ENCODE measurements at places on chromosomes 2 and 18.

GRCh38 chr18:71388148-71388547, 1099.3 kb downstream of the SOCS6 start:
- no peak for DNase-seq

GRCh38 chr2:237736783-237737182, 61.8 kb upstream of the RBM44 start:
- DNase-seq, result no peak

DNA sequence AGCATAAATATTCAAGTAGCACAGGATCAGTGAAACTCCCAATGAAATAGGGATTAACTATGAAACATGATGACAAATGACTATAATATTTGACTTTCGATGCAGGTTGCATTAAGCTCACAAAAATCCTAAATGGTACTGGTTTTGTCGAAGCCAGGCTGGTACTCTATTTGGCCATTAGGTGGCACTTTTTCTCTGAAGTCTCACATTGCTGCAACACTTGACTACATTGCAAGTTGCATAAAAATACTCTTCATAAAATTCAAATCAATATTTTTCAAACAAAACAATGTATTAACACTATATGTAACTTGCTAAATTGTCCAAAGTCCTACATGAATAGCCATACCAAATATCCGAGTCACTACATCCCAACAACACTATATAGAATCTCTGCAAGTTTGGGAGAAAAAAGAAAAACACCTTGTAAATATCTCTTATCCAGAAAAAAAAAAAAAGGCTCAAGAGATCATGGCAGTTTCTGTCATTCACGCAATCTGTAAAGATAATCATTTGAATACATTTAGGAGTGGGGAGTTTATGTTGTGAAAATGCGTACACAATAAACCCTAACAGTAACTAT, 9.5 kb downstream of the RTTN start:
- DNase-seq, result peak; percentile 47

DNA sequence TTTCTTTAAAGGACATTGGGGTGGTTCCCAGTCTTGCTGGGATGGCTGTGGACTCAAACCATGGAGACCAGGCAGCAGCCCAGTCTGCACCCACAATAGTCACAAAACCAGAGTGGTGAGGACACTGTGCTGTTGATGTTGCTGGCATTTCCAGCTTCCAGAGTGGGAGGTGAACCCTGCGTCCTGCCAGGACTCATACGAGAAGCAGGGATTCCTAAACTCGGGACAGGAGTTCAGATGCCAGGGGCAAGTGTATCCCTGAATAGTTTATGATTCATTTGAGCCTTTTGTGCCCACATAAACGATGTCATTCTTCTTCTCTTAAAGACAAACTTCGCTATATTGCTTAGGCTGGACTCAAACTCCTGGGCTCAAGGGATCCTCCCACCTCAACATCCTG, 62.8 kb downstream of the TCF7L1 start:
- no peak for DNase-seq

DNA sequence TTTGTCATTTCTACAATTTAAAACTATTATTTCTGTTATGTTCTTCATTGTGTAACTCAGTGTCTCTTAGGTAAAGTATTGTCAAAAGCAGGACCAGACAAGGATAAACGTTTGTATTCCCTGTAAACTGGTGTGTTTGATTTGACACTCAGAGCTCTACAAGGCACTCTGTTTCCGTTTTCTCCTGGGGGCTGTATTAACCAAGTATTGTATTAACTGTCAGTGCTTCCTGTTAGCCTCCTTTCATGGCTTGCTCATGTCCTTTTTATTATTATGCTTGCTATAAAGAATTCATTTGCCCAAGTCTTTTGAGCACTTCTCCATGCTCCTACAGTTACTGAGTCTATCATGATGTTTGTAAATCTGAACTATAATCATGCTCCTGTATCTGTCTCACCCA, 323.7 kb downstream of the LPIN1 start:
- no peak for DNase-seq

- DNase-seq, result no peak
Measured at GRCh38 chr2:239000089-239000488, 152.2 kb downstream of the TWIST2 start.

DNA sequence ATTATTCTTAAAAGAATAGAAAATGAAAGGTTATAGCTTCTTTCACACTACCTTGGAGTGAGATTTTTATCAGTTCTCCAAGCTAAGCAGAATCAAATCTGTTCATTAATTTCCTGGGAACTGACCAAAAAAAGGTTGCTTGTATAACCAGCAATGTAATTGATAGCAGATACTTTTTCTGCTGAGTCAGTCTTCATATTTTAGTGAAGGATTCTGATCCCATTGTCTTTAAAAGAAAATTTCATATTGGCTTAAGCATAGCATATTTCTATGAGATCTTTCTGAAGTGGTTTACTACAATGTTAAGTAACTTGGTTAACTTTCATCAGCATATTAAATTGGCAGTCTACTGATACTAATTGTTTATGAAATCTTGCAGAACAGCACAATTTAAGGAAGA, 338.0 kb downstream of the TMX3 start:
- DNase-seq, result no peak

- DNase-seq, result no peak
Measured at GRCh38 chr2:224781400-224781799, 65.2 kb upstream of the CCDC195 start.

DNA sequence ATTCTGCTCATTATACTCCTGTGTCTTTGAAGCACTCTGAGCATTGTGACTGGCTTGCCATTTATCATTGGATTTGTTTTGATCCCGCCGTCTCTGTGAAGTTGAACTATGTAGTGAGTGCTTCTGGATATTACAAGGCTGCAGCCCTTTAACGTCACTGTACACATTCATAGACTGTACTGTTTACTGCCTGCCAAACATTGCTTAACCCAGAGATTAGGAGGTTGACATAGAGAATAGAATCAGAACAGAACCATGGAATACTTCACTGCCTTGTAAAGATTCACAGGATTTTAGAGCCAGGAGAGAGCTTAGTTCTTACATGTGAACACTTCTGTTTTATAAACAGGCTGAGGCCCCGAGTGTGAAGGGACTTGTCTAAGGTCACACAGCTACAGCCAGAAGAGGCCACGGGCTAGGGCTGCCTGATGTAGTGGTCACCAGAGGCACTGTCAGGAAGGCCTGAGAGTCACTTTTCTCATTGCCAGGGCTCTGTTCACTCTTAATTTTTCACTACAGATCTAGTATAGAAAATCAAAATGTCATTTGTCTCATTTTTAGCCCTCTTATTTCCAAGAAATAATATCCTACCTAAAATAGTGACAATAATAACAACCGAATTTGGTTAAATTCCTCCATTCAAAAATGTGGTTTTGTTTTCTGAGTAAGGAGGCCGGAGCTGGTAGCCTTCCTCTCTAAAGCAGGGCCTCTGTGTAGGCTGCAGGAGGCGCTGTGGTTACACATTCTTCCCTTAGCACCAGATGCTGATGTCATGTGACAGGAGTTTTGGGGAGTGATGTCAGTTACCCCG, 87.9 kb downstream of the UGGT1 start:
- DNase-seq, result peak; percentile 74

DNA sequence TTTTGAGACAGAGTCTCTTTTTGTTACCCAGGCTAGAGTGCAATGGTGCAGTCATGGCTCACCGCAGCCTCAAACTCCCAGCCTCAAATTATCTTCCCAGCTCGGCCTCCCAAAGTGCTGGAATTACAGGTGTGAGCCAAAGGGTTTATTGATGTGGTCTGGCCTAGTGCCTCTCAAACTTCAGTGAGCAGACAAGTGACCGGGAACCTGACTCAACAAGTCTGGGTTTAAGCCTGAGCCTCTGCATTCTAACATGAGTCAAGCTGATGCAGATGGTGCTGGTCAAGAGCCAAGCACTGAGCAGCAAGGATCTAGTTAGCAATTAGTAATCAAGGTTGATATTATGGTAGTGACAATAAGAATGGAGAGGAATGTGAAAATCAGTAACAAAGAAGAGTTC, 21.3 kb downstream of the CDK15 start:
- DNase-seq, result no peak

Data from fibroblast of the conjunctiva (primary cell).